ENCODE measurements at places on chromosomes 13 and 19. TPM values are rescaled to one million over a fixed set of nuclear protein-coding genes. Genes with fewer than 3 reads are reported as not detected.

DNA sequence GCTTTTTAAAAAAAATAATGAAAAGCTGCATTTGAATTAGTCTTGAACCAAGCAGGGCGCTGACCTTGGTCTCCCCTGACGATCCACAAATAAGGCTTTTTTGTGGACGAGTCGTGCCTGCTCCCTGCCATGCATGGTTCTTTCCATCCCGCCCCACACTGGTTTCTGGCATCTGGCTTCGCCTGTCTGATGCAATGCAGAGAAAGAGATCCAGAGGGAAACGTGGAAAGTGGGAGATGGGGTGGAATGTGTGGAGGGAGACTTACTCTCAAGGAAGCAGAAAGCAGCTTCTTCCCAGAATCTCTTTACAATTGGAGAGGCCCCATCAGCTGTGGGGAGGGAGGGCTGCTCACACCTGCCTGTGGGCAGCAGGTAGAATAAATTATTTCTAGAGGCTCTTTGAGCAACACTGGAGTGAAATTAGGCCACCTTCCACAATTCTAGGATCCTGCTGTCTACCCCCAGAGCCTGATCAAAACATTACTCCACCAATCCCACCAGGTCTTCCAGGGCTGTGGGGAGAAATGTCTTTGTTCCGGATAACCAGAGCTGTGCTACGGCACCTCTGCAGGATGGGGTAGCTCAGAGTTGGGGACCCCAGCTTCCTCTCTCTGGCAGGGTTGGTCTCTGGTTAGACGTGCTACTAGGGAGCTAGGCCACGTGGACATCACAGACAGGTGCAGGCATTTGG is 183.5 kb downstream of the UQCRFS1 start:
- H3K4me1 ChIP-seq = no peaks in the 10 kb centered on the region
- H3K36me3 ChIP-seq = no peaks in the 10 kb centered on the region
- H3K4me3 ChIP-seq = no peak overlapping the region

DNA sequence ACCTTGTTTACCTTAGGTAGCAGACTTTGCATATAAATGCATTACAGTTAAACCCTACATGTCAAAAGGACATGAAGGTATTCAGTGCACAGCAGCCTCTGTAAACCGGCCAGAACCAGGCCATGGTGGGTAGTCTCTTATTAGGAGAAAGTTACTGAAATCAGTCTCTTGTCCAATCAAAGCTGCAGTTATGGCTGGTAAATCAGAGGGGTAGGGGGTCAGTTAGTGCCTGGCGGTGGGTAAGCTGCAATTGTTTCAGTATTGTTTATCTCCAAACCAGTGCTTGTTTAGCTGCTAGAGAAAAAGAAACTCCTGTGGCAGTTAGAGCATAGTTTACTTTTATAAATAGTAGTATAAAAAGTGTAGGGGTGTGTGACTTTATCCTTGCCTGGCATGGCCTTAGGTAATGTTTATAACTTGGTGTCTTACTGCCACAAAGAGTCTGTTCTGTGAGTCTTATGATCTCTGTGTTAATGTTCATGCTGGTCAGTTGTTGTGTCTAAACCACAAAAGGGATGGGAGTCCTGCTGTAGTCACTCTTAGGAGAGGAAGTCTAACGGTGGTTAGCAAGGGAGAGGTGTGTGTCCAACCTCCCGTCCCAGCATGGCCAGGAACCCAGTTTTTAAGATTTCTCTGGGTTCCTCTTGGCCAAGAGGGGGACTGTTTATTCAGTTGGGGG is 28.0 kb downstream of the CHST8 start:
- no peaks in the 10 kb centered on the region for H3K4me1 ChIP-seq
- DNase-seq = no peak
- H3K4me3 ChIP-seq = no peak overlapping the region
- H3K27me3 ChIP-seq = no peaks in the 10 kb centered on the region
- no peak overlapping the region for H3K27ac ChIP-seq

GRCh38 chr19:50599427-50599826 is 31.2 kb upstream of the LRRC4B start:
- no peaks in the 10 kb centered on the region for H3K36me3 ChIP-seq
- no peaks in the 10 kb centered on the region for H3K4me1 ChIP-seq
- H3K27me3 ChIP-seq = no peaks in the 10 kb centered on the region
- H3K27ac ChIP-seq = no peak overlapping the region
- H3K4me3 ChIP-seq = no peak overlapping the region

- H3K27ac ChIP-seq = peak overlapping the region; percentile 85
- DNase-seq = no peak
- peaks cover 13% of the 10 kb centered on the region for H3K4me1 ChIP-seq
Observed at GRCh38 chr19:18161636-18162002, 8.7 kb downstream of the PIK3R2 start.

DNA sequence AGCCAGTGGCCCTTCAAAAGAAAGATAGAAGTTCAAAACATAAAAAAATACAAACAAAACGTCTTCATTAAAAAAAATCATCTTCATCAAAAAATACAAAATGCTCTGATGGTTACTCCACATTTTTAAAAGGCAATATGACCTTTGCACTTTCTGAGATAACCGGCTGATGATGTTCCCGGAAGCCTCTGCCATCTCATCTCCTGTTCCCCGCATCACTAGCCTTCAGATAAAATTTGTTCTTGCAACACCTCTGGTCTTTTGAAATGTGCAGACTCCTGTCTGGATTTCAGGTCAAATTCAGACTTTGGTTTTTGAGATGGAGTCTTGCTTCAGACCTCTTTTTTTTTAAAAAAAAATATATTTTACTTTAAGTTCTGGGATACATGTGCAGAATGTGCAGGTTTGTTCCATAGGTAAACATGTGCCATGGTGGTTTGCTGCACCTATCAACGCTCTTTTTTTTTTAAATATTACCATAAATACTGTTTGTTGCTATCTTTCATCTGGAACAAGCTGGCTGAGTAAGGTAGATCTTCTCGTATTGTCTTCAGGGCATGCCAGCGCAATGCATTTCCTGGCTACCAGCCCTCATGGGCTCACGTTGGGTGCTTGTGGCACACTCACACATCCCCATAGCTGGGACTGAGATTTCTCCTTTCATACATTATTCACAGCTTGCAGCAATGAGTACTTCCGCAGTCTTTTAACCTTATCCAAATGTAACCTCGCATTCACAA is 418.9 kb upstream of the ARGLU1 start:
- H3K36me3 ChIP-seq = no peaks in the 10 kb centered on the region
- no peaks in the 10 kb centered on the region for H3K27me3 ChIP-seq

DNA sequence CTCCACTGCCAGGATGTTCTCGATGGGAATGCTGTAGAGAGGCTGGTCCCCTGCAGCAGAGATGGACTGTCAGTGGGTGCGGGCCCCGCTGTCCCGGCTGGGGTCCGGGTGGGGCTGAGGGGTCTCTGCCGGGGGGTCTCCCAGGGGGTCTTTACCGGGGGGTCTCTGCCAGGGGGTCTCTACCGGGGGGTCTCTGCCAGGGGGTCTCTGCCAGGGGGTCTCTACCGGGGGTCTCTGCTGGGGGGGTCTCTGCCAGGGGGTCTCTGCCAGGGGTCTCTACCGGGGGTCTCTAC is 25.7 kb upstream of the C13orf46 start:
- peaks cover 8% of the 10 kb centered on the region for H3K4me1 ChIP-seq
- no peak for DNase-seq
- no peaks in the 10 kb centered on the region for H3K27me3 ChIP-seq

DNA sequence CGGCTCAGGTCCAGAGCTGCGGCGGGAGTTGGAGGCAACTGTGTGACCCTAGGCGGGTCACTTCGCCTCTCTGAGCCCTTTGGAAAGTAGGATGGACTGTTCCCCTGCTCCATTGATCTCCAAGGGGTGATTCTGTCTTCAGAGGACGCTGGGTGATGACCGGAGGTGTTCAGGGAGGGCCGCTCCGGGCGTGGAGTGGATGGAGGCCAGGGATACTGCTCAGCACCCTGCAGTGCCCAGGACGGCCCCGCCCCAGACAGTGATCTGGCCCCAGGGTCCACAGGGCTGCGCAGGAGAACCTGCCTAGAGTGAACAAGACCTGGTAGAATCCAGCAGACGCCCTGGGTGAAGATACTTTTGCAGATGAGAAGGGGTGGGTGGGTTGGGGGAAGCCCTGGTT is 7.0 kb downstream of the NCLN start:
- no peak for DNase-seq
- peaks cover 5% of the 10 kb centered on the region for H3K36me3 ChIP-seq
- no peaks in the 10 kb centered on the region for H3K27me3 ChIP-seq
- H3K4me3 ChIP-seq = no peak overlapping the region
- H3K4me1 ChIP-seq = peaks cover 1% of the 10 kb centered on the region

DNA sequence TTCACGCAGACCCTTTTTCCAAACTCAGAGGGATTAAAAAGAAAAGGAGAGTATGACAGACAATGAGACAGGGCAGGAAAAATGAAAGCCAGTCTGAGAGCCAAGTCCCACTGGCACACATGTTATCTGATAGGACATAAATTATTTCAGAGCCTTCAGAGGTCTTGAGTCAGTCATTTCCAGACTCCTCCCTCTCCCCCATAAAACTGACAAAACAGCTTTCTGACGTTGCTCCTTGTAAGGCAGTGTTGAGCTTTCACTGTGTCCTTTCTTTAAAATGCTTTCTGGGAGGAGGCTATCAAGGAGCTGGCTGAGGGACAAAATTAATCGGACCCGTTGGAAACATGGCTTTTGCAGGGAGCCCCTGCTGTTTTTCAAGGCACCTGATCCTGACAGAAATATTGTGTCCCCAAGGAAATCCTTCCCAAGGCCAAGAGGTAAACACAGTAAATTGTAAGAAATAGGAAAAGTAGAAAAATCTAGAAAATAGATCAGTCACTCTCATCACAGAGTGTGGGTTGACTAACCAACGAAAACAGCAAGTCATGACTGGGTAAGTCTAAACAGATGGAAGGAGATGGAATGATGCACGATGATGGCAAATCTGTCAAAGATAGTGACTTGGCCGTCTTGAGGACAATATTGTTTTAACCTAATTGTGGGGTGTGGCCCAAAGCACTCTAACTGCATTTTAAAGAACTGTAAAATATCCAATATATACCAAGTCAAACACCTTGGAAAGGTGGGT is 89.7 kb downstream of the DCT start:
- H3K4me3 ChIP-seq = no peak overlapping the region
- no peaks in the 10 kb centered on the region for H3K27me3 ChIP-seq
- DNase-seq = no peak
- H3K36me3 ChIP-seq = no peaks in the 10 kb centered on the region
- no peaks in the 10 kb centered on the region for H3K4me1 ChIP-seq

GRCh38 chr13:93227280-93227877 is 772 bp downstream of the GPC6 start:
- peaks cover 11% of the 10 kb centered on the region for H3K4me1 ChIP-seq
- H3K27ac ChIP-seq = peak overlapping the region; percentile 95
- H3K4me3 ChIP-seq = peak overlapping the region; percentile 74
- DNase-seq = no peak

- DNase-seq = no peak
- H3K27ac ChIP-seq = no peak overlapping the region
- no peaks in the 10 kb centered on the region for H3K27me3 ChIP-seq
- no peaks in the 10 kb centered on the region for H3K4me1 ChIP-seq
Observed at GRCh38 chr13:36057041-36057440, 74.1 kb downstream of the DCLK1 start.

DNA sequence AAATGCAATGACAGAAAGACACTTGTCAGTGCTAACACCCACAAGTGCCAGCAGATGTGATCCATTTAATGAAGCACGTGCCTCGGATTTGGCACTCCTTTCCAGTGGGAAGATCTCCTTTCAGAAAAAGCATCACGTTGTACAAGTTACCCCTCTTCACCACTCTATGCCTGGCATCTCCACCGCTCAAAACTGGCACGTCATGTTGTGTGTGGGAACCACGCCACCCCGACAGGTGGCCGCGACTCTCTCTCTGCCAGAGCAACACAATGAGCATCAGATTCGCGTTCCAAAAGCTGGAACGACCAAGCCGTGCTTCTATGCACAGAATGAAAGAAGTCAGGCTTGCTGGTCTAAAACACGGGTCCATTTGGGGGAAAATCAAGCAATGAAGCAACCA is 24.3 kb downstream of the TMTC4 start:
- no peaks in the 10 kb centered on the region for H3K4me1 ChIP-seq
- H3K27me3 ChIP-seq = no peaks in the 10 kb centered on the region
- H3K27ac ChIP-seq = no peak overlapping the region
- H3K36me3 ChIP-seq = peaks cover 4% of the 10 kb centered on the region
- DNase-seq = no peak

DNA sequence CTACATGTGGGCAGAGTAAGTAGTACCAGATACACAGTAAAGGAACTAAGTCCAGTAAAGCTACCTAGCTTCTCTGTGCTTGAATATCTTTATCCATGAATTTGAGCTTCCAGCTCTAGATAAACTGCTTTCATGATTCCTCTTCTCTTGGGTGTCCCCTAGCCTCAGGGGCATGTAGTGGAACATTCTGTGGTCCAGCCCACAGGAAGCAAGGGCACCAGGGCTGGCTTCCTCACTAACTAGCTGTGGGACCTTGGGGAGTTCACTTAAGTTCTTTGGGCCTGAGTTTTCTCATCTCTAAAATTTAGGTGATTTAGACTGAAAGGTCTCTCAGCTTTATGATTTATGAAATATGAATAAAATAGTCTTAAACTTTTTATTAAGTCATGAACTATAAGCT is 185.7 kb downstream of the KATNAL1 start:
- H3K27me3 ChIP-seq = no peaks in the 10 kb centered on the region
- no peaks in the 10 kb centered on the region for H3K36me3 ChIP-seq
- H3K4me3 ChIP-seq = no peak overlapping the region
- no peak for DNase-seq
- H3K4me1 ChIP-seq = no peaks in the 10 kb centered on the region

- no peaks in the 10 kb centered on the region for H3K4me1 ChIP-seq
- no peak overlapping the region for H3K4me3 ChIP-seq
- no peak for DNase-seq
- H3K27ac ChIP-seq = no peak overlapping the region
Observed at GRCh38 chr19:29495091-29495490, 30.7 kb upstream of the VSTM2B start.

- no peaks in the 10 kb centered on the region for H3K27me3 ChIP-seq
- H3K36me3 ChIP-seq = no peaks in the 10 kb centered on the region
- peak overlapping the region; percentile 88 for H3K27ac ChIP-seq
Observed at GRCh38 chr13:44710576-44710975, 134.4 kb upstream of the TSC22D1 start.

DNA sequence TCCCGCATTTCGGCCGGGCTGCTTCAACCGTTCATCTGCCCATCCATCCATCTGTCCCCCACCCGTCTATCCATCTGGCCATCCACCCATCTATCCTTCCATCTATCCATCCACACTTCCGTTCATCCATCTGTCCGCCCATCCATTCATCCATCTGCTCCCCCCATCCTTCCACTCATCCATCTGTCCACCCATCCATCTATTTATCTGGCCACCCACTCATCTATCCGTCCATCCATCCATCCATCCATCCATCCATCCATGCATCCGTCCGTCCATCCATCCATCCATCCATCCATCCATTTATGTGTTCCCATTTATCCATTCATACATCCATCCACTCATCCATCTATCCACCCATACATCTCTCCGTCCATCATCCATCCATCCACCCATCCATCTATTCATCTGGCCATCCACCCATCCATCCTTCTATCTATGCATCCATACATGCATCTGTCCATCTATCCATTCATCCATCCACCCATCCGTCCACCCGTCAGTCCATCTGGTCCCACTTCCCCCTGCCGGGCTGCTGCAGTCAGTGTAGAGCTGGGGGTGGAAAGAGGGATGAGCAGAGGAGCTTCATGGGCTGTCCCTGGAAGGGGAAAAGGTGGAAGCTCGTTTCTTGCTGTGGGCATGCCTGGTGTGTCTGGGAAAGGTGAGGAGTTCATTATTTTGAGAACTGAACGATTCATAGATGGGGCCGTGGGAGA is 722 bp downstream of the HSD11B1L start:
- no peaks in the 10 kb centered on the region for H3K27me3 ChIP-seq
- no peak overlapping the region for H3K27ac ChIP-seq
- peaks cover 6% of the 10 kb centered on the region for H3K4me1 ChIP-seq
- no peak for DNase-seq

ZNF135 gene
- 3.7 TPM for total RNA-seq

FUT1 gene
- 3.8 TPM for total RNA-seq

CEACAM21 gene
- not detected for total RNA-seq

CD33 gene
- total RNA-seq = 1.3 TPM

CEACAM3 gene
- total RNA-seq = not detected

MISP gene
- not detected for total RNA-seq
